ENCODE measurements at places on chromosomes 11 and 22.

GRCh38 chr22:19666673-19667593, 47.4 kb upstream of the SEPTIN5 start:
- no peak for DNase-seq

DNA sequence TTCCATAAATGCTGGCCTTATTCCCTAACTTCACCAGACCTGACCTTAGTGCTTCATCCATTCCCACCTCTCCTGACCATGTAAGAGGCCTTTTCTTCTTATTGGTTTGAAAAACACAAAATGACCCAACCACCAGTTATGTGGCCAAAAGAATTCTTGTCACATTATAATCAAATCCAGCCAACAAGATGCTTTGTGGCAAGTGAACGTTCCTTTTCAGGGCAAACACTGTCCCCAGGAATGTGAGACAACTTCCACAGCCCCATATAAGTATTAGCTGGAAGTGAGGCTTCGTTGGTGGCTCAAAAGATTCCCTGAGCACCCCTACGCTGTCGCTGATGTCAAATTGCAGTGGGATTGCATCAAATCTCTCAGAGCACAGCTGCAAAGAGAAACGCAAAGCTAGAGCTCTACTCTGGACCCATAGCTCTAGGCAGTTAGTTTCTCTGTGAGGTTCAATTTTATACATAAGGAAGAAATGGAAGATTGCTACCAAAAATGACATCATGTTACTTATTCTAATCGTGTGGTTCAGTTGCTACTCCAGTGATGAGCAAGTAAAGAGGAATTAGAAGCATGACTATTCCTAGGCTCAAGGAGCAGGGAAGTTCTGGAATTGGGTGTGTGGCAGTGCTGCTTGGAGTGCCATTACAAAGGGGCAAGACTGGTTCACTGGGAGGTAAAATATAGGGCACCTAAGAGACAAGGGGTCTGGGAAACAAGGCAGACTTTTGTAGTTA, 26.1 kb downstream of the GLYATL1 start:
- DNase-seq = no peak

GRCh38 chr11:11482730-11483129, 129.7 kb upstream of the CSNK2A3 start:
- no peak for DNase-seq

- DNase-seq = no peak
These were observed 235.5 kb downstream of the GRIK4 start for GRCh38 chr11:120746836-120747609.

DNA sequence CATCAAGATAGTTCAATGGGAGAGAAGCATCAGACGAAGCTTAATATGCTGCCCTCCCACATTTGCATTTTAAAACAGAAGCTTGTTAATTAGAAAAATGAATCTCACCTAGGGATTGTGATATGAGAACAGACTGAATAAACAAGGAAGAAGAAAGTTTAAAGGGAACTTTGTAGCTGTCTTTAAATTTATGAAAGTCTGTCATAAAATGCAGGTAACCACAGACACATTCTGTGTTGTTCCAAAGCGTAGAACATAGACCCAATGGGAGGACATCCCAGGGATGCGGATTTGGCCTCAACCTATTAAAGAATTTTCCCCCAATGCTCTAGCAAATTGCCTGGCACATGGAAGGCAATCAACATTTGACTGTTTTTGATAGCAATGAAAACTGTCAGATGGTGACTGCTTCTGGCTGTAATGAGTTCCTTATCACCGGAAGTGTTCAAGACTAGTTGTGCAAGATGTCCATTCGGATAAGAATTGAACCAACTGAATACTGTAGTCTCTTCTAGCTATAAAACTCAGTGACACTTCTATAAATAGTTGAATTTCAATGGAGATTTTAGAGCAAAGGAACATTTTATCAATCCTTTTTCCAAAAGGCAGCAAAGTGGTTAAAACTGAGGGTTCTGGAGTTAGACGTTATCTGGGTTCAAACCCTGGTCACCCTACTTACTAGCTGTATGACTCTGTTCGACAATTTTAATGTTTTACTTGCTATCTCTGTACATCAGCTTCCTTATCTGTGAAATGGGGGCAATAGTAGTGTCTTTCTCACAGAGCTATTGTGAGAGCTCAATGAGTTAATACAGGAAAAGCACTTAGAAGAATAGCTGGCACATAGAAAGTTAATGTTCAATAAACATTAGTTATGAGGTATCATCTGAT, 64.9 kb downstream of the LIF start:
- DNase-seq = no peak

All from posterior cingulate gyrus (tissue), 11 donors.